NCI-H526 treated with DMSO at 0.1 percent for 48 hours (cell line): ENCODE measurements at places on chromosomes 7 and 10.

DNA sequence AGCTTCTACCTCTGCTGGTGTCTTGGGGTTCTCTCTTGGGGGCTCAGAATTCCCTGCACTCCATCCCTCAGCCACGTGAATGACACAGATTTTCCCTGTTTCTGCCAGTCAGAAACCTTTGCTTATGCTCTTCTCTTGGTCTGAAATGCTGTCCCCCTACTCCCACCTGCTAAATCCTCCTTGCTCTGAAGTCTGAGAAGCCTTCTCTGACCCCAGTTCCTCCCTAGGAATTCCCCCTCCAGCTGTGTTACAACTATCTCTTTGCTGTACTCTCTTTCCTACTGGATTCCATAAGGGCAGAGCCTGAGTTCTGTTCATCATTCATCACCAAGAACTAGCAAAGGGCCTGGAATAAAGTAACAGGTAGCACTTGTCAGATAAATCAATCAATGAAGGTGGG is 33.6 kb upstream of the AKR1E2 start:
- no peak for DNase-seq

DNA sequence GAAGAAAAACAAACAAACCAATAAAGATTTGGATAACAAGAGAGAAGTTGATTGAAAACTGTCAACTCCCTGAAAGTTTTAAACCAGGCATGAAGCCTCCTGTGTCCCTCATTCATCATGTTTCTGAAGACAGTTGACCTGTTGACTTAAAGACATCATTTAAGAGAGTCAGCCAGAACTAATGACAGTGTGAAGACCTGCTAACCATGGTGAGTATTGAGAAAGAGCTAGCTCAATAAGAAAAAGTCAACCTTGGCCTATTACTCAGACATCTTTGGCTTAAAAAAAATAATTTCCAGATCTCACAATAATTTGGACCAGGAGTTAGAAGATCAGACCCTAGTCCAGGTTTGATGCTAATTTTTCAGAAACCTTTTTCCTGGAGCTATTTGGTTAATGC is 45.3 kb upstream of the ANKRD1 start:
- no peak for DNase-seq

- DNase-seq: no peak
Measured at GRCh38 chr7:152860310-152860709, 100.8 kb downstream of the ACTR3B start.

DNA sequence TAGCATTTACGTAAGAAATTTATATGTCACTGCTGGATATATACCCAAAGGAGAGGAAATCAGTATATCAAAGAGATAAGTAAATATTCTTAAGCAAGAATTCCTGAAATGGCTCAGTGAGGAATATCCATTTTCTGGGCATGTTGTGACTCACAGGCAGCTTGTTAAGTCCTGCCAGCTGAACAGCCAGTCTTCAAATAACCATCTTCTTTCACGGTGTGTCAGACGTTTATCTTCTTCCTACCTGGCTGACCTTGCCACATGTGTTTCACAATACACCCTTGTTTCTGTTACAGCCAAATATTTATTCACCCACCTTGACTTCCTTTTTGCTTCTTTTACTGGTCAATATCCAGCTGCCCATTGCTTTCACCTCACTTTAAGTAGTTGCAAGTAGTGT is 648.1 kb downstream of the ANKRD7 start:
- DNase-seq: no peak

GRCh38 chr7:44184873-44185446 is 4.3 kb downstream of the GCK start:
- no peak for DNase-seq

- DNase-seq: no peak
Measured at GRCh38 chr10:62527019-62527827, 153.1 kb downstream of the ZNF365 start.

DNA sequence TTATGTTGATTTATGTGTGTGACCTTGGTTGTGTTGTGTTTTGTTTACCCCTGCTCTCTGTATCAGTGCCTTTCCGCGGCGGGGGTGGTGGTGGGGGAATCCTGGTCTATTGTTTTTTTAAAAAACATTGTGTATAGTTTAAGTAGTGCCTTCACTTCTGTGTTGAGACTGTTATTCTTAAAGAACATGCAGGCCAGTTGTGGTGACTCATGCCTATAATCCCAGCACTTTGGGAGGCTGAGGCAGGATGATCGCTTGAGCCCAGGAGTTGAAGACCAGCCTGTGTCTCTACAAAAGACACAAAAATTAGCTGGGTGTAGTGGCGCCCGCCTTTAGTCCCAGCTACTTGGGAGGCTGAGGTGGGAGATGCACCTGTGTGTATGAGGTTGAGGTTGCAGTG is 429.0 kb upstream of the LRGUK start:
- no peak for DNase-seq

- no peak for DNase-seq
Measured at GRCh38 chr7:38027884-38028455, 107.5 kb downstream of the EPDR1 start.

GRCh38 chr7:157827045-157827862 is 490.4 kb downstream of the DNAJB6 start:
- no peak for DNase-seq

DNA sequence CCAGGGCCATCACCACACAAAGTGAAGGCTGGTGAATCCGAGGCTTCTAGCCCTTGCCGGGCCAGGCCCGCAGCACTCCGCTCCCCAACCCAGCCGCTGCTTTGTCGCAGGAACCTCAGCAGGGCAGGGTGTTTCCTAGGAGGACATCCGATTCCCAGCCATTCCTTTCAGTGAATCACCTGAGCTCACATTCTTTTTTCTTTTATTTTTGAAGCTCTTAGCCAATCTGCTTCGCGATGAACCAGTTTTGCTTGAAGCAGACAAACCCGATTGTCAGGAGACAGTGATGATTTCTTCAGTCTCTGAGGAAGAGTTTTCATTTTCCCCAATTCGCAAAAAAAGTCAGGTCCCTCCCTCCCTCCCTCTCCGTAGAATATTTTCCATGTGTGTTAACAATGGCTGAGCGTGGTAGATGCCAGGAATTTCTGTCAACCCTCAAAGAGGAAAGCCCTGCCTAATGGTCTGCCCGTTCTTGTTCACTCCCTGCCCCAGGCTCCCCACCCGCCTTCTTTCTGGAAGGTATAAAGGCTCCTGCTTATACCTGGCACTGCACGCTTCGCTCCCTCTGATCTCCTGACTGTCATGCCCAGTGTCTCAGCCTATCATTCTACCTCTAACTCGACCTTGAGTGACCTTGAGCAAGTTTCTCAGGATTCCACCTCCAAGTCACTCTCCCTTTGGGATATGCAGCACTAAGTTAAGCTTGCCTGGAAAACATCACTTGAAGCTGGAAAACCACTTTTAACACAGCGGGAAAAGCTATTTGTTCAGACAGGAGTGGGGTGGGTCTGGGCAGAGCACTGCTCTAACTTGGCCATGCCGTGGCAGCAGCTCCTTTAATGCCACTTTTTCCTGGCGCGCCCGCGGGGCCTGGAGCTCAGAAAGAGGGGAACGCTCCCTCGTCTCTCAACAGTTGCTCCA is 35.1 kb downstream of the EGFR start:
- DNase-seq: no peak

- no peak for DNase-seq
Measured at GRCh38 chr10:7610651-7611389, 55.9 kb downstream of the ITIH5 start.

- DNase-seq: no peak
Measured at GRCh38 chr10:111200505-111201186, 123.8 kb downstream of the ADRA2A start.

GRCh38 chr7:151349507-151349853 is 7.9 kb downstream of the NUB1 start:
- no peak for DNase-seq

DNA sequence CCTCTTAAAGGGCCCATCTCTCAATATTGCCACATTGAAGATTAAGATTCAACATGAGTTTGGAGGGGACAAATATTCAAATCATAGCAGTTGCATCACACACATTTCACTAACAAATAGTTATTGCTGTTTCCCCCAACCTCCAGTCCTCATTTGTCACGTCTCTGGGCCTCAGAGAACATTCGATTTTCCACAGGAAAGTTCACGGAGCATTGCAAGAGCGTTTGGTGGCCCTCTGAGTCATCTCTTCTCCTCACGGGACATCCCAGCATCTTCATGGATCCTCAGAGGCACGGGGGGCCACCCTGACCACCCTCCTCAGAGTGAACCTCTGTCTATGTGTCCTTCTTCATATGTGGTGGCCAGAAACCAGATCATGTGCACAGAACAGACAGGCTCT is 50.3 kb upstream of the CHST15 start:
- DNase-seq: no peak

DNA sequence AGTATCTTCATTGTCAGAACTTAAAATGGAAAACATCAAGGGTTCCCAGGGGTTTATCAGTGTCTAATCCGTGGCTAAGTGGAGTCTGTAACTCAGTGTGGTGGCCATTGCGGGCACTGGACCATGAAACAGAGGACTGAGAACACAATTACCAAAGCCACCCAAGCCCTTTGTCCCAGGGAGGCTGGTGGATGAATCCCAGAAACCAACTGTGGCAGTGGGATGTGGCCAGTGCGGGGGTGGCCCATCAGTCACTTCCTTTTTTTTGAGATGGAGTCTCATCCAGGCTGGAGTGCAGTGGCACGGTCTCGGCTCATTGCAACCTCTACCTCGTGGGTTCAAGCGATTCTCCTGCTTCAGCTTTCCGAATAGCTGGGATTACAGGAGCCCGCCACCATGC is 61.8 kb downstream of the TACC2 start:
- no peak for DNase-seq

- DNase-seq: no peak
Measured at GRCh38 chr10:48473704-48474103, 131.2 kb downstream of the ARHGAP22 start.

- DNase-seq: no peak
Measured at GRCh38 chr10:22831586-22831985, 96.3 kb upstream of the ARMC3 start.

DNA sequence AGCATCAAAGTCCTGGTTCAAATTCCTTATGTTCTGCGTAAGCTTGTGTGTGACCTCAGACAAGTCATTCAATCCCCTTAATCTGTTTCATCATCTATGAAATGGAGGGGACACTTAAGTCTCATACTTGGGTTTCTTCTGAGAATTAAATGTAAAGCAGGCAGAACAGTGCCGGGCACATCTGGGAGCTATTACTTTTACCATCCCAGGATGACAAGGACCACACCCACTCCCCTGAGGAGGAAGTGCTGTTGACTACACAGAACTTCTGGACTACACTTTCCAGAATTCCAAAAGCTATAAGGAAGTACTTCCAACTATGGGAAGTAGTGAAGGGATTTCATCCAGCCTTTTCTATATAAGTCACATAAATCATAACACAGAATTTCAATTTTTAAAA is 294.9 kb downstream of the IPMK start:
- no peak for DNase-seq

GRCh38 chr7:147912946-147913638 is 677.5 kb upstream of the C7orf33 start:
- DNase-seq: no peak

DNA sequence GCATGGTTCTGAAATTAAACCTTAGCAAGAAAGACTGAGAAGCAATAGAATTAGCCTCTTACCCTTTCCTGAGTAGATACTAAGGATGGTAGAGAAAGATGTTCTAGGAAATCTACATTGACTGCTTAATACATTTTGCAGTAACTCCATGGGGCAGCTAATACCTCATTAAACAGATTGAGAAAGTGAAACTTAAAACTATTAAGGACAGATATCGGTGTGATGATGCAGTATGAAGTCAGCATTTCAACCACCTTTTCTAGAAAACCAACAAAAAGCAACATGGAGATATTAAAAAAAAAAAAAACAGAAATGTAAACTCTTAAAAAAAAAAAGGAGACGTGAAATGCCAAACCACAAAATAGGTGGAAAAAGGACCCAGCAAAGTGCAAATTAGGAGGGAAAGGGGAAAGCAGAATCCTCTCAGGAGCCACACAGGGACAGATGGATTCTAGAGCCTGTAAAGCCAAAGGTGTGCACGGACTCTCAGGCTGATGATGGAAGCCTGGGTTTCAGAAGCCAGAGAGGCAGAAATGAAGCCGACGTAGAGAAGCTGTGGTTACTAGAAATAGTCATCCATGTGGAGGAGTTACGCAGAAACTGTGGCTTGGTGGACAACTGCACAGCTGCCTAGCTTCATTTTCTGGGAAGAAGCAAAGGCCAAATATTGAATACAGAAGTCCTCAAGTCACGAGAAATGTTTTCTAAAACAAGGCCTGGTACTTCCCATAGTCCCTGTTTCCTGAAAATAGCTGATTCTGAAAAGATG is 38.1 kb upstream of the GPR141 start:
- DNase-seq: no peak

DNA sequence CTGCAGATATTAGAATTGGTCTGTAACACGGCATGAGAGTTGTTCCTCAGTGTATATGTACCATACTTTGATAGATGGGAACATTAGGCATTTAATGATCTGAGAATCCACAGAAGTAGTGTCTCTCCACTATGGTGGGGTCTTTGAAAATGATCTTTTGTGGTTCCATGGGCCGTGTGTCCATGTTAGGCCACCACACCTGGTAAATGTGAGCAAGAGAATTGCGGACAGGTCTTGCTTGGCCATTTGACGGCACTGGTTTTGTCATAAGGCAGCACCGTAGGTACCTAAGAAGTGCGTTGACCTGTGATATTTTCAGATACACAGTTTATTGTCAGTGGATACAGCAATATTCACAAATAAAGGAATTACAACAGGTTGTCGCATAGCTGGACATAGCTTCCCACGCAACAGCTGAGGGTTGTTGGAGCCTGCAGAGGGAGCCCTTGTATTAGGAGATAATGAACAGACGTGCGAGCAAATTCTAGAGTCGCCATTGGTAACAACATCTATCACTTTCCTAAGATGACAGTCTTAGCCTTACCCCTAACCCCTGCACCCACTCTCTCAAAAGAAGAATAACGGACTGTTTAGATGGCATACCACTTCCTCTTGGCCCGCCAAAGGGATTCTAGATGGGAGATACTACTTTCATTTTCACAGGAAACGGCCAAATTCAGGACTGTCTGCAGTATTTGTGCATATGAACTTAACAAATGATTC is 111.4 kb downstream of the COL28A1 start:
- DNase-seq: peak; percentile 26

GRCh38 chr10:32790483-32790882 is 167.5 kb downstream of the ITGB1 start:
- DNase-seq: no peak

DNA sequence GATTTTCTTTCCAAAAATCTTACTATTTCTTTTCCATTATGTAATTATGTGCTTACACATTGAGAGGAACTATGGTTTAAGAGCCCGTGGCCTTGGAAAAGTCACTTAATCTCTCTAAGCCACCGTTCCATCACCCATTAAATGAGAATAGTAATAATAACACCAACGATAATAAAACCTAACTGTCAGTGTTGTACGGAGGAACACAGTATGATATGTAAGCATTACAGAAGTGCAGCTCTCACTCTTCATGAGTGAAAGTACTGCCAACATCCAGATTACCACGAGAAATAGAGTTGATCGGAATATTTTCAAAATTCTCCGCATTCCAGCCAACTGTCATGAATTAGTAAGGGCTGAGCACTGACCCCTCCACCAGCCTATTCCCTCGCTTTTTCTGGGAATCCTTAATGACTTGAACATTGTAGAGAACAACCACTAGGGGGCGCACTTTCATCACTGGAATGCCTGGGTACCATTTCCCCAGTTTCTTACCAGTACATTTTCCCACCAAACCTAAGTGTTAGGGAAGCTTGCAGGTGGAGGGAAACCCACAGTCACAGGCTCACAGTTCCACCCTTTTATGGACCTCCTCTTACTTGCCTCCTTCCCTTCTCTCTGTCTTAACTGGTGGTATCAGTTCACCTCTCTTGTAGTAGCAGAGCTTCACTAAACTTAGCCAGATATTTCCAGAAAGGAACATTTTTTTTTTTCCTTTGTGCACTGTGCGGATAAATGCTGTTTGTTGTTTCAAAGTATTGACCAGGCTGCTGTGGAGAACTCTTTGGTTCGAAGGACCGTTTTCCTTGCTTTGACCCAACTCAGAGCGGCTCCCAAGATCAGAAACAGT is 27.8 kb downstream of the NKX2-3 start:
- peak; percentile 14 for DNase-seq
